ENCODE measurements at places on chromosomes 3 and 15. TPM values are rescaled to one million over a fixed set of nuclear protein-coding genes. Genes with fewer than 3 reads are reported as not detected.

The SYNPR gene
- 5.3 TPM for total RNA-seq

The EPHB3 gene
- 1.6 TPM for total RNA-seq

The PLA2G4D gene
- total RNA-seq, result not detected

The GPR27 gene
- total RNA-seq, result 3.9 TPM

DNA sequence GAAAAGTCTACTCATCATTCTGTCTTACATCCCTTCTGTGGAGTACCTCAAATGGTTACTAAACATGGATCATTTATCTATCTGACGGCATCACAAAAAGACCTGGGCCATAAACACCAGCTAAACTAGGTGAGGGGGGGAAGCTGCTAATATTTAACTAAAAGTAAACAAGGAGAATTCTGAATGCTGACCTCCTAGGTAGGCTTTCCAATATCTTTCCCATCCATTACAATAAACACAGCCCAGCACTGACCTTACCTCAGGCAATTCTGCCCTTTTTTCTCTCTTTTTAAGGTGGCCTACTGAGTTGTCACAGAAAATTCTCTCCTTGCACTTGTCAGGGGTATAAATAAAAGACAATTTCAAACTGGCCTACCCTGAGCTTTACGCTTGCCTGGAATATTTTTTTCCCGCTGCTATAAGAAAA lies 33.1 kb downstream of the USF3 start:
- DNase-seq, result no peak

GRCh38 chr3:189698811-189699210 lies 67.6 kb downstream of the TP63 start:
- DNase-seq, result no peak

DNA sequence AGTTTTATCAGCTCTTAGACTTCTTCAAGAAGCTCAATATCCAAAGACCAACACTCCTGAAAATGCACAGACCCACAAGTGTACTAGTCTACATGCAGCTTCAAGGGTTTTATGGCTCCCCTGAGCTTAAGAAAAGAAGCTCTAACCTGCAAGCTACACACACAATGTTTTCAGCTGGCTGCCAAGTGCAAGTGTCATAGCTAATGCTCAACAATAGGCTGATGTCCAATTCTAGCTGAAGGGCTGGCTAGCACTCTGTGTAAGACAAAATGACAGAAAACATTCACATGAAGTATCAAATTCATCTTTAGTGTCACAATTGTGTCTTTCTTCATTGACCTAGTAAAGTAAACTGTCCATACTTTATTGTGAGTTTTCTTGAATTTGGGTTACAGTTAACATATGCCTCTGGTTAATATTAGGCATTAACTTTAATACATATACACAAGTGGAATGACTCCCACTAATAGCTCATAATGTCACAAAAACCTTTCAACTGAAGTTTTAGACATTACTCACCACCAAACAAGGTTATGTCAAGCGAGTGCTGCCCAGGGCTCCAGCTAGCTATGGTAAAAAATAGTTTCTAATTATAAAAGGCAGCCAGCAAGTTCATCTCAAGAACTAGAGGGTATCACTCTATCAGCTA lies 15.1 kb downstream of the ABI3BP start:
- DNase-seq, result no peak

DNA sequence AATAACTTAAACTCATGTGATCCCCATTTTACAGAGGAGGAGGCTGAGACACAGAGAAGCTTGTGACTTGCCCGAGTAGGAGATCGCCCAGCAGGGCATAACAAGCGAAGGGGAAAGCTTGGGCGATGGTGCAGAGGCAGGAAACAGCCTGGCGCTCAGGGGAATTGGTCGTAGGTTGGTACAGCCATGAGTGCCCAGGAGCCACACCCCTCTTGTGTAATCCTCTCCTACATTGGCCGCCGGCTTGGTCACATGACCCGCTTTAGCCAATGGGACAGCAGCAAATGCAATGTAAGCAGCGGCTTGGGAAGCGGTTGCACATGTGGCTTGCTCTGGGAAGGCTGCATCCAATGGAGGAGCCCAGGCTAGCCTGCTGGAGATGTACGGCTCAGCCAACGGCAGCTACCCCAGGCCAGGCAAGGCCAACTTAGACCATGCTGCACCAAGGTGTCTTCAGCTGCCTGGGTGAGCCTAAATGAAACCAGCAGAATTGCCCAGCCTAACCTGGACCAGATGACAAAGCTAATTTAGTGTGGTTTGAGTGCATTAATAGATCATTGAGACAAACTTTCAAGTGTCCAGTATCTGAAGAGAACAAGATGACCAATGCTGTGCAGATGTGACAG lies 50.3 kb upstream of the SLC6A6 start:
- no peak for DNase-seq

The PLSCR2 gene
- not detected for total RNA-seq

GRCh38 chr15:77013776-77014131 lies 18.8 kb downstream of the PSTPIP1 start:
- no peak for DNase-seq

DNA sequence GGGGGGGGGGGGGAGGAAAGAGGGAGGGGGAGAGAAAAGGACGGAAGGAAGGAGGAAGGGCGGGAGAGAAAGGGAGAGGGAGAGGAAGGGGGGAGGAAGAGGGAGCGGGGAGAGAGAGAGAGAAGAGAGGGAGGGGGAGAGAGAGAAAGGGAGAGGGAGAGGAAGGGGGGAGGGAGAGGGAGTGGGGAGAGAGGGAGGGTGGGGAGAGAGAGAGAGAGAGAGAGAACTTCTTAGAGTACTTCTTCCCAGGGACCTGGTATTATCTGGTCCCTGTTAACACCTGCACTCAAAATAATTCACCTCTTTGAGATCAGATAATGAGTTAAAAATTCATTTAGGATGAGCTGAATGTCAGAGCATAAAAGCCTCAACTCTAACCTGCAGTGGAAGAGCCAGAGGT lies 1.1 kb downstream of the SEC13 start:
- DNase-seq, result no peak

The PLAAT1 gene
- 5.7 TPM for total RNA-seq

The INTS14 gene
- total RNA-seq, result 17.8 TPM

GRCh38 chr3:134466331-134466730 lies 19.5 kb downstream of the ANAPC13 start:
- no peak for DNase-seq

- no peak for DNase-seq
Measured at GRCh38 chr3:192864941-192865340, 52.7 kb downstream of the MB21D2 start.

The GOLGA8H gene
- total RNA-seq, result not detected

The CCDC54 gene
- total RNA-seq, result not detected

The NLGN1 gene
- 2.2 TPM for total RNA-seq

DNA sequence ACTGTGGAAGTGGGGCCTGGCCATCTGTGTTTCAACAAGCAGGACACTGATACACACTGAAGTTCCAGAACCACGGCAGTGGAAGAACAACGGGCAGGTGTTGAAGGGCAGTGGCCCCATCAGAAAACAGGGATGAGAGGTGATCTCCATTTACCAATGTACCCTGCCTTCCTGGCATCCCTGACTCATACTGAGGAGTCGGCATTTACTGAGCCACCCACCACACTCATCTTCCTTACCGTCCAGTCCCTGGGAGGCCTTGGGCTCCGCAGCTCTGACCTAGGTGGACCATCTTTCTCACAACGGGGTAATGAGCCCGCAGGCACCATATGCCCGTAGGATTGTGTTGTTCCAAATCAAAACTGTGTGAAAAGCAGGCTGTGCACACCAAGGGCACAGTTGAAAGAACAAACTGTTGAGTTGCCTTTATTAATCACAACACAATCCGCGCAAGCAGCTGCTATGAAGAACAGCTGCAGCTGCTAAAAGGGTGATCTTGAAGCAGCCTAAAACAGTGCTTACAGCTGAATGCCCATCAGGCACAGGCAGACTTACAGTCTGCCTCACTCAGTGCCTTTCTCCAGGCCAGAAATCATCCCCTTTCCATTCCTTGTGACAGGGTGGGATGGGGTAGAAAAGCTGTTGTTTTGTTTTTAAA lies 12.9 kb downstream of the MB21D2 start:
- DNase-seq, result no peak

GRCh38 chr3:33624756-33625155 lies 93.3 kb downstream of the CLASP2 start:
- no peak for DNase-seq

The CADM2 gene
- total RNA-seq, result 8.9 TPM

DNA sequence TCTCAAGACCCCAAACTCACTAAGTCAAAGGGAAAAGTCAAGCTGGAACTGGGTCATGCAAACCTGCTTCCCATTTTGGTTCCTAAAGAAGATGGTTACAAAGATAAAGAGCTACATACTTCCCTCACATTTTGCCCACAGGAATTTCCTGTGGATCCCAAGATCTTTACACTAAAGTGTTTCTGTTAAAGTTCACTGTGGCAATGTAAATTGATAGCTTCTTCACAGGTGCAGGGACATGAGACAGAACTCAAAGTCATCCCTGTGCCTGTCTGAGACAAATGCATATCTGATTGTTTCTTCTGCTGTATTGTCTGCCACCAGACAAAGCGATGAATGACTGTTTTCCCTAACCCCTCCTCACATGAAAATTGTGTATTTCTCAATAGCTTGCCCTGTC lies 567.8 kb downstream of the ZIC1 start:
- no peak for DNase-seq

The PAK2 gene
- 47.3 TPM for total RNA-seq

DNA sequence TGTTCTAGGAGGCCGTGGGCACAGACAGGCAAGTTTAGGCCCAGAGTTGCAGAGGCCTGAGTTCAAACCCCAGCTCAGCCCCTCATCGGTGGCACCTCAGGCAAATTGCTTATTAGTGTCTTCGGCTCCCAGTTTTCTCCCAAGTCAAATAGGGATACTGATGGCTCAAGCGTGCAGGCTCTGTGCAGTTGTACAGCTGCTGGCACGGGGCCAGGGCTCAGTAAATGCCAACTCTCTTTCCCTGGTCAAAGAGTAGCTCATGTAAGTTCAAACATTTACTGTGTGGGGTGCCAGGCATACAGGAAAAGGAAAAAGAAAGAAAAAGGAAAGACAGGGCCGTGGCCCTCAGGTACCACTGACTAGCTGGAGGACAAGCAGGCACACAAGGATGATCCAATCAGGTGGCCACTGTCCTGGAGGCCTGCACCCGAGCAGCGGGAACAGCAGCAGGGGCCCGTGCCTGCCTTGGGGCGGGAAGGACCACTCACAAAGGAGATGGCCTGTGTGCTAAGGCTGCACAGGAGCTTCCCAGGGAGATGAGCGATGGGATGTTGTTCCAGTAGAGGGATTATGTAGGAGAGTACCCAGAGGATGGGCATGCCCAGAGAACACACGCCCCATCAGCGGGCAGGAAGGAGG lies 70.8 kb downstream of the TBC1D2B start:
- DNase-seq, result no peak

- DNase-seq, result no peak
Measured at GRCh38 chr3:105274958-105275357, 91.8 kb upstream of the ALCAM start.

DNA sequence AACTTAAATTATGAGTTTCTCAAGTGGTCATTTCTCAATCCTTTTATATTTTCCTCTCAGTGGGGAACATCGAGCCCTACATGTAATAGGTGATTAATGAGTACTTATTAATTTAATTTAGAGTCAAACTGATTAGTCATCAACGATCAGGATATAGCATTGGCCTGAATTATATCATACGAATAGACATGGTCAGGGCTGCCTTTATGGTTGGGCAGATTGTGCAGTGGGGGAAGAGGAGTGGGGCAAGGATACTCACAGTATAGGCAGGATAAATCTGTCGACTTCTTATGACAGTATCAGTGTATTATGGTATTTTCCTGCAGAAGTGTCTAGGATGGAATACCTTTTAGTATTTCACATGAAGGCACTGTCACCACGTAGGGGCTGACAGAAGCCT lies 27.0 kb downstream of the C2CD4A start:
- no peak for DNase-seq

DNA sequence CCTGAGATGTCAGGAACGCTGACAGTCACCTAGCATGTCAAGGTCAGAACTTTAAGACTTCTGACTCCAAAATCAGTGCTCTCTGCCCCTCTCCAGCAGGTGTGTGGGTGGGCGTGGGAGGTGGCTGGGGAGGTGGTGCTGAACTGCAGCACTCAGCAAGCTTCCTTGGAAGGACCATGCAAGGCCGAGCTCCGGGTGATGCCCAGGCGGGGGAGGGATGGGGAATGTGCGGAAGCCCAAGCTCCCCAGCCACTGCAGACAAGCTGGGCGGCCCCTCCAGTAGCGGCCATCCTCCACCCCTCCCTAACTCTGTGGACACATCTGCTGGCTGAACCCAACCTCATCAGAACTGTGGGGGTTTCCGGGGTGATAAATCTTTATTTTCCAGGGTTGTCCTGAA lies 296.6 kb downstream of the TLE3 start:
- DNase-seq, result no peak

The KIF7 gene
- 2.4 TPM for total RNA-seq

- no peak for DNase-seq
Measured at GRCh38 chr3:44555723-44556122, 730 bp downstream of the ZKSCAN7 start.

- no peak for DNase-seq
Measured at GRCh38 chr3:162718697-162719096, 1222.1 kb downstream of the OTOL1 start.

DNA sequence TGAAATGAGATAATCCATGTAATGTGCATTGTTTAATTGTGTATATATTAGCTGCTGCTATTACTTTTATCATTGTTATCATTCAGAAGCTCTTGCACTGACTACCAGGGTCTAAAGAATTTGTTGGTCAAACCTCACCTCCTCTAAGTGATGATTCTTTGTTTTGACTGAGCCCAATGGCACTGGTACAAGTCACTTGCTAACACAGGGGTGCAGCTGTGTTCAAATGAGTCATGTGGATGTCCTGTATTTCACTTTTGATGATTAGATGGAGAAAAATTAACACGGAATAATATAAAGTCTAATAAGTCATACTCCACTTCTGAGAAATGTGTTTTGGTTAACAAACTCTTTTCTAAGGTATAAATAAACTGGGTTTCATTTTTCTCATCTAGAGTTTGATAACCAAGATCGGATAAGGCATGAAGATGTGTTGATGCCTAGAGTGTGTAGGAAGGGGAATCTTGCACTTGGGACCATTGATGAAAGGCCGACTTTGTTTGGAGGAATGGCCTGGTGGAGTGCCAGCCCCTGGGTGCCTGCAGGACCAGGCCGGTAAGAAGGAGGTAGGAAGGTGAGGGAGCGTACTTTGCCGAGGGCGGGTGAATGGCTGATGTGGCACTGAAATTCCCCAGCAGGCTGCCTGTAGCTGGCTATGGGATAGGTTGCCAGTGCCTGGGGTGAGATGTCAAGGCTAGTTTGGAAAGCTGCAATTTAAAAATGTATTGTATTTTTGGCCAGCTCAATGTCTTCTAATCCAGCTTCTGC lies 244.7 kb upstream of the ZPLD1 start:
- DNase-seq, result no peak

DNA sequence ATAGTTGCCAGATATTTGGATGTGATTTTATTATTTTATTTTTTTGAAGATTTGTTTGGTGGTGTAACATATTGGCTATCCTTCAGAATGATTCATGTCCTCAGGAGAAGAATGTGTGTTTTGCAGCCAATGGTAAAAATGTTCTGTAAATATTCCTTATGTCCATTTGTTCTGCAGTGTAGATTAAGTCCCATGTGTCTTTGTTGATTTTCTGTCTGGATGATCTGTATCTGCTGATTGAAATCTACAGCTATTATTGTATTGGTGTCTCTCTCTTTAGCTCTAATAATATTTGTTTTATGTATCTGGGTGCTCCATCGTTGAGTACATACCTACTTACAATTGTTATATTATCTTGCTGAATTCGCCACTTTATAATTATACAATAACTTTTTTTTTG lies 1641.7 kb downstream of the OTOL1 start:
- DNase-seq, result no peak

The CHRD gene
- total RNA-seq, result 7.2 TPM

Measured in left cardiac atrium (tissue), 4 donors.